ENCODE measurements at places on chromosomes 12 and 14. TPM values are rescaled to one million over a fixed set of nuclear protein-coding genes. Genes with fewer than 3 reads are reported as not detected.

The TAS2R7 gene
- total RNA-seq, result not detected

GRCh38 chr14:53494587-53494986 lies 341.5 kb upstream of the DDHD1 start:
- DNase-seq, result no peak

The MFAP5 gene
- total RNA-seq, result not detected

The NANOG gene
- total RNA-seq, result not detected

The TMEM119 gene
- not detected for total RNA-seq

The KRT71 gene
- total RNA-seq, result not detected

The ADAM21 gene
- under 0.01 TPM for total RNA-seq

GRCh38 chr12:29794862-29795261 lies 11.1 kb upstream of the TMTC1 start:
- no peak for DNase-seq
